ENCODE measurements at places on chromosomes 13 and 19. TPM values are rescaled to one million over a fixed set of nuclear protein-coding genes. Genes with fewer than 3 reads are reported as not detected.

Gene ZFP82
- 3.5 TPM for total RNA-seq

Gene ZNF556
- total RNA-seq: not detected

Gene CBARP
- 0.57 TPM for total RNA-seq

Gene ISYNA1
- 10.0 TPM for total RNA-seq

Gene PALM3
- not detected for total RNA-seq

Gene RDH8
- total RNA-seq: 1.3 TPM

Gene C19orf38
- total RNA-seq: 16.7 TPM

Gene NLRP7
- not detected for total RNA-seq

Gene KLK15
- total RNA-seq: not detected

Gene ZNF709
- total RNA-seq: 1.5 TPM

Gene ZNF99
- total RNA-seq: under 0.01 TPM

Gene JSRP1
- total RNA-seq: not detected

Gene GDF15
- 1.7 TPM for total RNA-seq

Gene CCDC70
- not detected for total RNA-seq

Gene CPB2
- not detected for total RNA-seq

Gene BST2
- 68.9 TPM for total RNA-seq
